ENCODE measurements at places on chromosomes 6 and 20.

DNA sequence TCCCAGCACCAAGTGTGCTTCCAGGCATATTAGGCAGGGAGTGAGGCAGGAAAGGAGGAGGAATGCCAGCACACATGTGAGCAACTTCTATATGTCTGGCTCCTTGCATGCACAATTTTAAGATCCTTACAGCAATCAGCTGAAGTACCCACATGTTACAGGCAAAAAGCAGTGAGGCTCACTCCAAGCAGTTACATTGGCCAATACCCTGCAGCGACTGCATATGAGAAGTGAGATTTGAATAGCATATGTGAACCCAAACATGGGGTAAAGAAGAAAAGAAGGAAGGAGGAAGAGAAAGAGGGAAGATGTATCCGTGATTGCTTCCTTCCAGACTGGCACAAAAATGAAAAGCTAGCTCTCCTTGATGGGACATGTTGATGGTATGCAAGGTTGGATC, 193.6 kb downstream of the PTPRT start:
- DNase-seq = no peak

DNA sequence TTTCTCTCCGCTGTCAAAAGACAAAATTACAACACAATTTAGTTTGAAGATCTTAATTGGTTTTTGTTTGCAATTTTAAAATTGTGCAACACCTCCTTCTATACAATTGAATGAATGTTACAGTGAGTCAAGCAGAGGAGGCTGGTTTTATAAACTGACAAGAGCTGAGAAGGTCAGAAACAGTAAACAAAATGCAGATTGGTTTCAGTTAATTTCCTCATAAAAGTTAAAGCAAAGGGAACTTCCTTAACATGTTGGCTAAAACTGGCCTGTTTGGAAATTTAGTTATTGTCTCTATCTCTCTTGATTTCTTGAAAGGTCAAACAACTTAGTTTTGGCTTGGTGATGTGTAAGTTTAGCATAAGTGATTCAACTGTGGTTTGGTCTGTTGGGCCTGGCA, 22.2 kb downstream of the KHDC1L start:
- no peak for DNase-seq

- DNase-seq = no peak
These were observed 56.7 kb downstream of the ARHGAP18 start for GRCh38 chr6:129653229-129653628.

GRCh38 chr6:7183707-7184106, 75.9 kb downstream of the RREB1 start:
- no peak for DNase-seq

GRCh38 chr20:17499041-17499440, 32.1 kb downstream of the BFSP1 start:
- DNase-seq = no peak

GRCh38 chr6:41306187-41306854, 19.8 kb upstream of the TREM1 start:
- no peak for DNase-seq

GRCh38 chr20:38217791-38218565, 42.6 kb downstream of the KIAA1755 start:
- DNase-seq = no peak

- DNase-seq = no peak
These were observed 14.2 kb downstream of the VEGFA start for GRCh38 chr6:43784049-43784855.

- no peak for DNase-seq
These were observed 328.4 kb upstream of the SOX4 start for GRCh38 chr6:21265034-21265729.

GRCh38 chr6:41288030-41288753, 1.7 kb upstream of the TREM1 start:
- DNase-seq = no peak

- DNase-seq = no peak
These were observed 34.6 kb downstream of the HDAC2 start for GRCh38 chr6:113936093-113936934.

- no peak for DNase-seq
These were observed 73.3 kb upstream of the SASH1 start for GRCh38 chr6:148269386-148269785.

DNA sequence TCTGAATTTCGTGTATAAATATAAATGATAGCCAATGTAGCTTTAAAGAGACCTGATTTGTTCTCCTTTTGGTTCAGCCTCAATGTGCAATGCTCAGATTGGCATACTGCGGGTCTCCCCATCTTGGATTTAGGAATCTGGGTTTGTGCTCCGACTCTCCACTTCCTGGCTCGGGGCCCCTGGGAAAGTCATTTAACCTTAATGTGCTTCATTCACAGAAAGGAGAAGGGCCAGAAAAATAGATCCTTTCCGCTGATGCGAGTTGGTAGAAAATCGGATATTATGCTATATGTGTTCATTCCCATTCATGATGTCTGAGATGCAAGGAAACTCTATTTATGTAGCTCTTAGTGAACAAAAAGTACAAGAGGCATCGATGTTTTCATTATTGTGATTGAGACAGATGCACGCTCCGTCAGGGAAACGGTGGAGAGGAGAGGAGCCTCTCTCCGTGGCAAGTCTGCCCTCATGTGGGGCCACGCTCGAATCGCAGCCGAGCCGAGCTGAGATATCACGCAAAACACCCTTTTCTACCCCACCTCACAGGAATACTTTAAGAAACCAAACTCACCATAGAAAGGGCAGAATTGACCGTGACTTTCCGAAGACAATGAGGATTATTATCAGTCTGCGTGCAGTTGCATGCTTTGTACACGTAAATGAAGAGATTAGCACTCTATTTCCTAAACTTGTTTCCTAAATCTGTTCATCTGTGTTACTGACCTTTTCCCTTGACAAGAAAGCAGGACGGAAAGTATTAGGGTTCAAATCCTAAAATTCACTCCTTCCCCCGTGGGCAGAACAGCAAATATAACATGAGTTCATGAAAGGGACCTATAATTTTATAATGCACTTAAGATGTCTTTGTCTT, 136.6 kb downstream of the COL9A1 start:
- DNase-seq = peak; percentile 42

DNA sequence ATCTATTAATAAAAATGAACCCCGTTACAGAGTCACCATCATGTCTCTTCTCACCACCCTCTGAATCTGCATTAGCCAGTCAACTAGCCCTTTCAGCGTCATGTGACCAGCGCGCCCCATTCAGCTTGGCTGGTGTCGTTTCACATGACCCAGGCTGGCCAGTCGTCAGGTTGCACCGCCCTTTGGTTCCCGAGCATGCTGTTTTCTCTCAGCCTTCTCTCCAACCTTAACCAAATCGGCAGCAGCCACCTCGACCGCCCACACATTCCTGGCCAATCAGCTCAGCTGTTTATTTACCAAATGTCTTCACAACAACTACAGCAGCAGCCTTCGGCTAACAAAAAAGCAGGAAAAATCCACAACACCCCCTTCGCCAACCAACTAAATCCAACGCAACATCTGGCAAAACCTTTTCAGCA, 5.6 kb downstream of the SRSF3 start:
- peak; percentile 65 for DNase-seq

DNA sequence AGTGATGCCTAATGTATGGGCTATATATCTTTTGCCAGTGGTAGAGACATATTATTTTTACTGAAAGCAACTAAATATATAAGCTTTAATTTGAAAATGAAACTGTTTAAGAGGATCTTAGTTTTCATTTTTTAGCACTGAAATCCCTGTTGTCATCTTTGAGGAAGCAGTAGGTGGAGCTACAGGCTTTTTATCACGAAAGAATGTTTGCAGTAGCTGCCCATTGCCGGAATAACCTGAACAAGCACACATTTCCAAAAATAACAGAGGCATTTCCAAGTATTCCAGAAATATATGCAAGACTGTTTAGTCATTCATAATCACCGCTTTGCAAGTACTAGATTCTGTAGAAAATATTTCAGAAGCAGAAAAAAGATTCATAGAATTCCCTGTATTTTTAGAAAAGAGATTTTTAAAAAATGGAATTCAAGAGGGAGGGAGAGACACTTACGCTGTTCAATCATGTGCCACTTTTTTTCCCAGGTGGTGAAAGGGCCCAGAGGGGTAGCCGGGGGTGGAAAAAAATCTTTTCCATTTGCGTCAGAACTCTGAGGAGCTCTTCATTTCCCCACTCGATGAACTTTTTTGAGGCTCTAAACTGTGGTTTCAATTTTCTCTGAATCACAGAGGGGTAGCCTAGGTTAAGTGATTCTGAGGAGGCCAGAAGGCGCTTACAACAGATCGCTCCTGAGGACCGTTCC, 142.5 kb upstream of the FERMT1 start:
- DNase-seq = no peak

DNA sequence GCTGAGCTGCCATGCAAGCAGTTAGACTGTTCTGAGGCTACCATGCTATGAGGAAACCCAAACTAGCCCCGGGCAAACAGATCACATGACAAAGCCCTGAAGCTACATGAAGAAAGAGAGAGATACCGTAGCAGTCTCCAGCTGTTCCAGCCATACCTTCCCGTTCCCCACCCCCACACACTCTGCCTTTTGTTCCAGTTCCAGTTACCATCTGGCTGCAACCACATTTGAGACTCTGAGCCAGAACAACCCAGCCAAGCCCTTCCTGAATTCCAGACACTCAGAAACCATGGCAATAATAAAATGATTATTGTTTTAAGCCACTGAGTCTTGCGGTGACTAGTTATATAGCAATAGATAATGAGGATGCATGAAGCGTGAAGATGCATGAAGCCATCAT, 28.3 kb downstream of the RIN2 start:
- DNase-seq = no peak

DNA sequence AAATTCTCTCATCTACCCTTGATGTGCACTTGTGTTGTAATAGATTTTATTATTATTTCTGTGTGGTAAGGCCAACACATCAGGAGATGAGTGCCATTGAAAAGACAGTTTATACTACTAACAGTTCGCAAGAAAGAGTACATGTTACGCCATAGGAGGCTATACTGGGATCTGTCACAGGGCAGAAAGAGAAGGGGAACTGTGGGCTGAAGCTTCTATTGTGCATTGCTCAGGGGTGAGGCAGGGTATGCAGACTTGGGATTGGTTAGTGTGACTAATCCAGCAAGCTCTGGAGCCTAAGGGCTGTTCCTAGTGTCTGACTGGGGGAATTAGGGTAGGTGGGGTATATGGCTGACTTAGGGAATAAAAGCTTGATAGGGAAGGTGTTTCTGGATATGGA, 50.9 kb downstream of the GPR63 start:
- DNase-seq = no peak

- DNase-seq = peak; percentile 38
These were observed 39.3 kb upstream of the OSTM1 start for GRCh38 chr6:108113557-108114519.

GRCh38 chr20:24878657-24879056, 70.4 kb upstream of the CST7 start:
- DNase-seq = no peak

DNA sequence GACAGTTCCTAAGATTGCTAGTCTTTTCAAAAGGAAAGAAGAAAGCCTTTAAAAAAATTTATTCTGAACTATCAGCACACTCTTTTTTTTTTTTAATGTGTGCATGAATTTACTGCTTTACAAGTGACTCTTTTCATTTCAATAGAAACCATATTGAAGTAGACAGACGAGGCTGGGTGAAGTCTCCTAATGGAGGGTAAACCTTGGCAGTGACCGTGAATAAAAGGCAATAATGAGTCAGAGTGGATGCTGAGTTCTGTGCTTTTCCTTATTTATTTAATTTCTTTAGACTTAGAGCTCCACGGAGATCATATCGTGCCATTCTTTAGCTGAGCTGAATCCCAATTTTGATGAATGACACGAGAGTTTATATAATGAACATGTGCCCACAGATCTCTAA, 196.9 kb downstream of the PRL start:
- DNase-seq = no peak

GRCh38 chr6:118565311-118565960, 17.3 kb downstream of the PLN start:
- DNase-seq = no peak

DNA sequence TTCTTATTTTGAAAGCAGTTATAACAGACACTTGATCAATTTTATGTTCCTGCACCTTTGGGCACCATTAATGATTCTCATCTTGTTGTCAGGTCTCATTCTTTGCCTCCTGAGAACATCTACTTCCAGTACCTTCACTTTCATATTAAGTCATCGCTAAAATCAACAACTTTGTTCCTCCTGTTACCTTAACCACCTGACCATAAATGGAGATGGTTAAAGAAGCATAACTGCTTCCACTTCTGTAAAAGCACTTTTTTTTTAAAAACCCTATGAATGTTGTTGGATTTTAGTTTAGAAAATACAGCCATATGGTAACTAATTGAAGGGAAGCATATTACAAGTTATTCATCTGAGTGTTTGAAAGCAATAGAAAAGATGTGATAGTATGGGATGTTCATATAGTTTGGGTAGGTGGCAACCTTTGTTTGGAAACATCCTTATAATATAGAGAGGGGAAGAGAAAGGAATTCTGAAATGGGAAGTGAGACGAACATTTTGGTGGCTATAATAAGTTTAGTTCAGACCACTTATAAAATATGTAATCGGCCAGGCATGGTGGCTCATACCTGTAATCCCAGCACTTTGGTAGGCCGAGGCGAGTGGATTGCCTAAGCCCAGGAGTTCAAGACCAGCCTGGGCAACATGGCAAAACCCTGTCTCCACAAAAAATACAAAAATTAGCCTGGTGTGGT, 53.9 kb downstream of the AFG1L start:
- DNase-seq = no peak

DNA sequence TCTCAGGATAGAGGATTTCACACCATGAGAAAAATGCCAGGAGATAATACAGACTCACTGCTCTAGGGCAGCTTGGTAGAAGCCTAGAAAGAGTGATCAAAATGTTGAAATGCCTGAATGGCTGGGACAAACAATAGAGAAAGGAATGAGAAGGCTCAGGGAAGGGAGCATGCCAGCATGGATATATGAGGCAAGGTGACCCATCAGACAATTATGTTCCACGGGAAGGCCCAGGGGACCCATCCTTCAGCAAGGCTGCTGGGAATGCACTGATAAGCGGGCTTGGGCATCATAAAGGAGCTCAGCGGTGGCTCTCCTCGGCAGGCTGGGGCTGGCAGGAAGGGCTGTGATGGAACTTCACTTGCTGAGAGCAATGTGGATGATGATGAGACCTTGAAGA, 12.2 kb downstream of the HEBP2 start:
- no peak for DNase-seq

DNA sequence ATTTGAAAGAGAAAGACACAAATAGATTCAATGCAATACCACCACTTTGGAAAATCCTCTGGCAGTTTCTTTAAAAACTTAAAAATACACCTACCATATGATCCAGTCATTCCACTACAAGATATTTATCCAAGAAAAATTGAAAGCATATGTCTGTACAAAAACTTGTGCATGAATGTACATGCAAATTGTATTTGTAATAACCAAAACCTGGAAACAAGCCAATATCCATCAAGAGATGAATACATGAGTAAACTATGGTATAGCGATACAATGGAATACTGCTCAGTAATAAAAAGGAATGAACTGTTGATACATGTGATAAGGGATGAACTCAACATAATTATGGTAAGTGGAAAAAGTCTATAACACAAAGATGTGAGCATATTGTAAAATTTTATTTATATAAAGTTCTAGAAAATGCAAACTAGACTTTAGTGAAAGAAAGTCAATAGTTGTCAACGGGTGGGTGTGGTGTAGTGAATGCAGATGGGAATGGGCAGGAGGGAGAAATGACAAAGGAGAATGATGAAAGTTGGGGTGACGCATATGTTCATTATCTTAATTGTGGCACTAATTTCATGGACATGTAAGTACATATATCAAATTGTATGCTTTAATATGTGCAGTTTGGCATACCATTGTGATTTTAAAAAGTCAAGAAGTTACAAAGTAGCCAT, 347.5 kb downstream of the SAMD5 start:
- no peak for DNase-seq
